ENCODE measurements at places on chromosomes 5 and 9.

DNA sequence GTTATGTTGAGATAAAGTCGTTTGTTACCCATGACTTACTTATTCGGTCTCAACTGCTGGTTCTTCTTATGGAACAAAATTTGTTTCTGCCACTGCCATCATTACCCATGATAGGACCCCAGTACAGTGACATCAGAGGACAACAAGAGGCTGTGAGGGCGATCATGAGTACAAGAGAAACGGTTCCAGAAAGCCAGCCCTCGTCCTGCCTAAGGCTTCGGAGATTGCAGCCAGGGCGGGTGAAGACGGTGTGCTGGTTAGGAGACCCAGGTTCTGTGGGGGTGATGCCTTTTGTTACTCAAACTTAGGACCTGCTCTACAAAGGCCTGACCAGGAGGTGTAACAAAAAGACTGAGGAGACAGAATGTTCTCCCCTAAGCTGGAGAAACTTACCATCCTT, 10.9 kb downstream of the FYB1 start:
- no peak for DNase-seq

DNA sequence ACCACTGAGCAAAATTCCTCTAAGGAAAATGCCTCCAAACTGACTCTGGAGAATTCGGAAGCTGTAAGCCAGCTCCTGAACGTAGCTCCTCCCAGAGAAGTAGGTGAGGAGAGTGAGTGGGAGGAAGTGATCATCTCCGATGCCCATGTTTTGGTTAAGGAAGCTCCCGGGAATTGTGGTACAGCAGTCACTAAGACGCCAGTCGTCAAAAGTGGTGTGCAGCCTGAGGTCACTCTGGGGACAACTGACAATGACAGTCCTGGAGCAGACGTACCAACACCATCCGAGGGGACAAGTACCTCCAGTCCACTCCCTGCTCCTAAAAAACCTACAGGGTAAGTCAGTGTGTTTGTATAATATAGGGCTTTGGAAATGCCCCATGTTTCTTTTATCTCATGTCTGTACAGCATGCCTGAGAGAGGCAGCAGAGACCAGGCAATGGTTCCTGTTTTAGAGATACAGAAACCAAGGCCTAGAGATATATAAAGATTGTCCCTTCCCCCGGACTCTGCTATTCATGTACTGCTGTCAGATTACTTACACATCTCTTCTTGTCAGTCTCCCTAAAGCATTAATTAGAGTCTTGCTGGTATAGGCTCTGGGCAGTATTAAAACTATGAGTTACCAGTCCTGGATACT, 23.9 kb downstream of the HMGXB3 start:
- DNase-seq, result no peak

DNA sequence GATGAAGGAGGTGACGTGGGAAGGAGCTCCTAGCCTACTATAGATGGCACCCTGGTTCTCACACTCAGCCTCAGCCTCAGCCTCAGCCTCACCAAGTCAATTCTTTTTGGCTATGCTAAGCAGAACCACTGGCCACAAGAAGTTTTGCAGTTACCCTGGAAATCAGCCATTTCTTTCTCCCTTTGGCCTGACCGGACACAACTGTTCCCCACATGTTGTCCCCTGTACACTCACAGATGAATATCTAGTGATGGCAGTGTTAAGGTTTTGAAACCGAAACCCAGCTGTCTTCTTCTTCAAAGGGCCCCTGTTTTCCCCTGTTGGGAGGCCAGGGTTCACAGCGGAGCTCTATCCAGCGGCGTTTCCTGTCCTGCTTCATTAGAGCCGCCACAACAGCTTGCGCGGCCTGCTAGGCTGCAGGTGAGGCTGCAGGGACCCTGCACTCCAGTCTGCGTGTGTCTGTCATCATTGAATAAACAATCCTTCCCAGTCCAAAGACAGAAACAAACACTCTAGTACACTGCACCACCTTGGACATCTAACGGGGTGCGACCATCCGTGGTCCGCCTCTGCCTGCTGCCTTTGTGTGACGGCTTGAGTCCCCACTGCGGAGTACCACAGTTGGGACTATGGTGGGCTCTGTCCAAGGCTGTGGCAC, 250.5 kb downstream of the DENND1A start:
- DNase-seq, result no peak

GRCh38 chr9:35844628-35845270, 15.7 kb downstream of the TMEM8B start:
- no peak for DNase-seq

DNA sequence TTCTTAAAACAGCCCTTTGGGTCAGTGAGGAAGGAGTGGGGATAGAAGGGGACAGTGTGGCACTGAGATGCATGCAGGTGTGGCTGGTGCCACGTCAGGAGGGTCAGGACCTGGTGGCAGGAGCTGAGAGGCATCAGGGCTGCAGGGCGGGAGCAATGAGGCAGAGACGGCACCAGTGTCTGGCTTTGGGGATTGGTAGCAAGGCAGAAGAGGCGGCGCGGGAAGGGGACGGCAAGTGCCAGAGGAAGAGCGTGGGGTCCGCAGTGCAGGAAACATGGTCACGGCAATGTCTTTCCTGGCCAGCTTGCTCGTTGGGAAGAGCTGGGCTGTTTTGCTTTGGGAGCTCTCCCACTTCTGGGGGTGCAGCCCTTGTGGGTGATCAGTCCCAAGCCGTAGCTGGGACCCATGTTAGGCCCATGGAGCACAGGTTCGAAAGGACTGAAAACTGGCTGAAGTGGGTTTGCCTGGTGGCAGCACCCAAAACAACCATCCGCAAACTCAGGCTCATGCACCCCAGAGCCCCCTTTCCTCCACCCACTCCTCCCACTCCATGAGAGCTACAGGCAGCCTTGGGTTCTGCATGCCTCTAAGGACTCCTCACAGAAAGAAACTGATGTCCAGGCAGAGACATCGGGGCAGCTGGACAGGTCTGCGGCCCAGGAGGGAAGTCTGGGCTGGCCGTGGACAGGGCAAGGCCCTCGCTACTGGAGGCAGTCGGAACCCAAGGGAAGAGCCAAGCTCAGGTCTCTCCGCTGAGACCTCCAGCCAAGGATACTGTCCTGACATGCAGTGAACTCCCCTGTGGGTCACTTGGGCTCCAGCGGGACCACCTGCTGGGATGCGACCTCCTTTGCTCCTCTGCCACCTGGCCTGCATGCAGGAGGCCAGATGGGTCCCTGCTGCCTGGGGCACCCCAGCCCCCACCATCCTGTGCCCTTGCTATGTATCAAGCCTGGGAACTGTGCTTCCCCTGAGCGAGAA, 104.4 kb downstream of the ZNF354C start:
- DNase-seq, result no peak

GRCh38 chr5:126096442-126097006, 326.7 kb upstream of the GRAMD2B start:
- DNase-seq, result no peak

DNA sequence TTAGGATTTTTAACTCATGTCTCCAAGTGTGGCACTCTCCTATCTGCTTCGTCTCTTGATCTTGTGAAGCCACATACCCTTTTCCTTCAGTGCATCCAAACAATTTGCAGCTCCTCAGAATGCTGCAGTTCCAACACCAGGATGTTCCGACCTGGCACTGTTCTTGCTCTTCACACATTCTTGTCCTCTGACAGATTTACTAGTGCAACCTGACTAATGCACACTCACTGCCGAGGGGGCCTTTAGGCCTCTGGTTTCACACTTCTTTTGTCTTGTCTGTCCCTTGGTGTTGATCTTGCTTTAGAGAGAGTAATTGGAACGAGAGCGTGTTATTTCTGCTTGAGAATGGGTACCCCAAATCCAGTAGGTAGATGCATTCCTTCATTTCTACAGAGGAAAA, 15.0 kb downstream of the ARHGAP26 start:
- DNase-seq, result no peak

GRCh38 chr9:72292256-72292682, 72.7 kb downstream of the ZFAND5 start:
- DNase-seq, result no peak

- DNase-seq, result no peak
These were observed 471.3 kb downstream of the TMEM232 start for GRCh38 chr5:110255194-110255593.

DNA sequence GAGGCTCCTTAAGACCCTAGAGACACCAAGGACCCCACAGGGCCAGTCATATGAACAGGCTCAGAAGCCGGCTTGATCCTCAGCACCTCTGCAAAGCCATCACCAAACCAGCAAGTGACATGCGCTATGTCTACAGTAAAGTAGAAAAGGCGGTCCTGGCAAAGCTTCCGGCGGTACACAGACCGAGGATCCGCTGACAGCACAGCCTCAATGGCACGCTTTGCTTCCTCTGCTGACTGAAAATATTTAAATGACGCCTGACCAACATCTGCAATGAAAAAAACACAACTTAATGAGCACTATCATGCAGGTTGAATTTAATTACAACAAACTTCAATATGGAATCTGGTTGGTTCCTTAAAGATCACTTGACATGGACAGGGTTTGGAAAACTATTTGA, 17.6 kb downstream of the TRMO start:
- no peak for DNase-seq

DNA sequence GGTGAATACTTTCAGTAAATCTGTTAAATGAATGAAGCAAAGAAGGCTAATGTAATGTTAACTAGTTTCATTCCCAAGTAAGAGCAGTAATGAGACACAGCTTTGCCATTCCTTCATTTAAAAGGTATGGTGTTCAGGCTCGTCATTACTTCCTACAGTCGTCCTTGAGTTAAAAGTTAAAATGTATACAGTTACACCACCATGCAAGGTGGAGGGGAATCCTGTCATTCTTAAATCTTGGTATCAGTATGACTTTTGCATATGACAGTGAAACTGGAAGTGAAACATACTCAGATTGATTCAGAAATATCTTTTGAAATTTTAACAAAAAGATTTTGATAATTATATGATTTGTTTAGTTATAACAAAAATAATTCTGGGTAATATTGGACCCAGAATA, 25.9 kb downstream of the MTRR start:
- no peak for DNase-seq
